ENCODE measurements at places on chromosomes 5 and 9.

DNA sequence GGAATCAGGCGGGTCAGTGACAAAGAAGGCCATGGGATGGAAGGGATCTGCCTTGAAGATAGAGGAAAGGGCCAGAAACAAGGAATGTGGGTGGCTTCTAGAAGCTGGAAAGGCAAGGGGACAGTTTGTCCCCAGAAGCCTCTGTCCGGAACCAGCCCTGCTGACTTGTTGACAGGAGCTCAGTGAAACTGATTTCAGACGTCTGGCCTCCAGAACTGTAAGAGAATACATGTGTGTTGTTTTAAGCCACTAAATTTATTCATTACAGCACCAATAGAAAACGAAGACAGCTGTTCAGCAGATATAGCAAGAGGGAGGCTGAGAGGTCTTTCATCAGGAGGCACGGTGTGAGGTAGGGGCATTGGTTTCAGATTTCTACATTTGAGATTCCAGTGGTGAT, 422.5 kb downstream of the KDM4C start:
- no peak for DNase-seq

DNA sequence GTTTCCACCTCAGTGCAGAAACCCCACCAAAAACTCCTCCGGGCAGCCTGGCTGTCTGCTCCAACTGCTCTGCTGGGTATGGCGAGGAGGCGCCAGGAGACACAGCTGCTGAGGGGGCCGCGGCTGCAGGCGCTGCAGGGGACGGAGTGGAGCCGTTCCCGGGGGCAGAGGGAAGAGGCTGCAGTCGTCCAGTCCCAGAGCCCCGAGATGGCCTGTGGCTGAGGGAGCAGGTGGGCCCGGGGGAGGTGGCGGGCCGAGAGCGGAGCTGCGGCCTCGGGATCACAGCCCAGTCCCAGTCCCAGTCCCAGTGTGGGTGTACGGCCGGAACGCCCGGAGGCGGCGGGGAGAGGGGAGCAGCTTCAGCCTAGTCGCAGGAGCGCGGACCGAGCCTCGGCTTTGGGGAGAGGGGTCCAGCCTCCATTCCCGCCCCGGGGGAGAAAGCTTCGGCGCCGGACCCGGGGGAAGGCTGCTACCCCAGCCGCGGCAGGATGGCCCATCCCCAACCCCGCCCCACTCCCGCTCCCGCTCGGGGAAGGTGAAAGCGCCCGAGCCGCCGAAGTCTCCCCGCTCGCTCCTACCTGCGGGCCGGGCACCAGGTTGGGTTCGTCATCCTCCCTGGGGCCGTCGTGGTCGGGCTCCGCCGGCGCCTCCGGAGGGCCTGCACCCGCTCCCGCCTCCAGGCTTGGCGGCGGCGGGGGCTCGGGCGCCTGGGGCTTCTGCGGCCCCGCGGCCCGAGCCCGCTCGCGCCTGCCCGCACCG, 513 bp downstream of the FAM193B start:
- DNase-seq, result no peak

DNA sequence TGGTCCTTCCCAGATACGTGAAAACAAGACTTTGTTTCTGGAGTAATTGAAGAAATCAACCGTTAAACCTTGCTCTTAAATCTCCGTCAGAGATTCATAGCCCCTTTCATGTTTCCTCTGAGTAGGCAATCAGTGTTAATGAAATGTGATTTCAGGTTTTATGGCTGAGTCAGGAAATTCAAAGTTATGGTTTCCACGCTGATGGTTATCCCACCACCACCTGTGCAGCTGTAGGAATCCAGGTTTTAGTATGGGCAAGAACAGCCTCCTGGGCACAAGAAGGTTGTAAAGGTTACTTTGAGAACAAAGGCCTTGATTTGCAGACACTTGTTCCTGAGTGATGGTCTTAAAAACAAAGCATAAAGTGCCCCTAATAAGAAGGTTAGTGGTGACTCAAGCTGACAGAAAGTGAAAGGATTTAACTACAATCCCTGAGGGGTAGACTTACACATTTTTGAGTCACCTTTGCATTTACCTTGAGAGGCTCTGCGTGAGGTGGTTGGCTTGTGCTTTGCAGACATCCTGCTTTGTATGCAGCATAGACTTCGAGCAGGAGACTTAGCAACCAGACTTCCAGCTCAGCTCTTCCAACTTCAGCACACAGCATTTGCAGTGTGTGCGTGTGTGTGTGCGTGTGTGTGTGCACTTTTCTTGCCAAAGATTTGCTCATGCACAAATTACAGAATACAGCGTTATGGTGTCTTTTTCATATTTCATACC, 159.6 kb downstream of the TLE4 start:
- no peak for DNase-seq

DNA sequence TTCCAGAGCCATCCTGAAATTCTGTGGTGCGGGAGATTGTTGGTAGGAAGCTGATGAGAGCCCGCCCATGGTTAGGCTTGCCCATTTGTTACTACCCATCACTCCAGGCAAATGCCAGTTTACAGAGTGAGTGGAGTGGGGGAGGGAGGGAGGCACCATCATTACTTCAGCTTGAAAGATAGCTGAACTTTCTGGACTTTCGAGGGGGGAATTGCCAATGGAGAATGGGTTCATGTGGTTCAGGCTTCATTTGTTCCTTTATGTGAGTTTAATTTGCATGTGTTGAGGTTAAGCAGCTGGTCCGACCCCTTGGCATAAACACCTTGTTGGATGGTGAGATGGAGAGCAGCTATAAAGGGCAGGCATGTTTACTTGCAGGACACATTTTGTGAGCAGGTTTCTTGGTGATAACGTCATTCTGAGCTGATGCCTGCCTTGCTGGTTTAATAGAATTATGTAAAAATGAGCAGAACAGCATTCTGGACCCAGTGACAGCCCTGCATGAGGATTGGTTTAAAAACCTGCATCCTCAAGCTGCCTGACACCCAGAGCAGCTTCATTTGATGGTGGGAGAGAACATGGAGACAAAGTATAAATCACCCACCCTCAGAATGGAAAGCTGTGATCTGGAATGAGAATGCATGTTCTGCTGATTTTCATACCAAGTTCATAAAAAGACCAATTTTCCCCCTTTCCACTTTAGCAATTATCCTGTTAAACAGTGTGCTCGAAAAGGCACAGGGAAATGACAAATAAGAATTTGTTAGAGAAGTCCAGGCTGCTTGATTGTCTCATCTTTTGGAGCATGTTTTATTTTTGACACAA, 106.3 kb downstream of the TRIO start:
- DNase-seq, result no peak

DNA sequence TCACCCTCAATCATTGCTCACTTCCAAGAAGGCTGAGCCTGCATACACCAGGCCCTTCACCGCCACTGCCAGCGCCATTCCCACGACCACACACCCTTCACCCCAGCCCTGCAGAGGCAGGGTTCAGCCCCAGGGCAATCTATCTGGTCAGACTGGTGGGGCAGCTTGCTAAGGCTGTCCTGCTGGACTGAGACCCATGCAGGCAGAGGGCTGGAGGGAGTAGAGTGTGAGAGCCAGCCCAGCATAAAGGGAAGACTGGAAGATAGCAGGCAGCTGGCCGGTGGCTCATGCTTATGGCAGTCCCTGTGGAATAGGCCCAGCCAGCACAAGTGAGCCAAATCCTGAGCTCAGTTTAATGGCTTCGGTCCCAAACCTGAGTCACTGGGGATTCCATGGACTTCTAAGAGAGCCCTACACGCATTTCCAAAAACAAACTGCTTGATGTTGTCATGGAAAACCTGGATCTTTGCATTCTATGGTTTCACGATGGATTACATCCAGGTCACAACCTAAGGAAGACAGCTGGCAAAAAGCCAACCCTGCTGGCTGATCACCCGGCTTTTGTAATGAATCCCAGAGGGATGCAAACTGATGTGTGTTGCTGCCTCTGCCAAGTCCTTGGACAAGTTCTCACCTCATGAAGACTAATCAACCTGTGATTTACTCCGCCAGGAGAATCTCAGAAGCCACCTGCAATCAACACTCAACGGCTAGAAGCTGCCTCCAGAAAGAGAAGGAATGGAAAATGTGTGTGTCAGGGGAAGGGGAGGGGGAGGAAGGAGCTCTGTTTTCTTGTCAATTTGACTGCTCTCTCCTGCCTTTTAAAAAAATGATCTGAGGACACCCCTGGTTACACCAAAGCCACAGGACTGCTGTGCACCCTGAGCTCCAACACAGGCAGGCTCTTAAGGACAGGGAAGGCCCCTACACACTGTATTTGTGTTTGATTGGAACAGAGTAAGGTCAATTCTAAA, 143.6 kb downstream of the LHFPL2 start:
- DNase-seq, result no peak

DNA sequence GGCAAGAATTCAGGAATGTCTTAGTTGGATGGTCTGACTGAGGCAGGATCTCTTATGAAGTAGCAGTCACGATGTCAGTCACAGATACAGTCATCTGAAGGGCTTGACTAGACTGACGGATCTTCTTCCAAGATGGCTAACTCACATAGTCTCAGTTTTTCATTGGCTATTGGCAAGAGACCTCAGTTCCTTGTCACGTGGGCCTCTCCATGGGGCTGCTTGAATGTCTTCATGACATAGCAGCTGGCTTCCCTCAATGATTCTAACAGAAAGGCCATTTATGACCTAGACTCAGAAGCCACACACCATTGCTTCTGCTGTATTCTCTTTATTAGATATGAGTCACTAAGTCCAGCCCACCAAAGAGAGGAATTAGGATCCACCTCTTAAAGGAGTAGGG, 4.7 kb downstream of the APC start:
- no peak for DNase-seq

DNA sequence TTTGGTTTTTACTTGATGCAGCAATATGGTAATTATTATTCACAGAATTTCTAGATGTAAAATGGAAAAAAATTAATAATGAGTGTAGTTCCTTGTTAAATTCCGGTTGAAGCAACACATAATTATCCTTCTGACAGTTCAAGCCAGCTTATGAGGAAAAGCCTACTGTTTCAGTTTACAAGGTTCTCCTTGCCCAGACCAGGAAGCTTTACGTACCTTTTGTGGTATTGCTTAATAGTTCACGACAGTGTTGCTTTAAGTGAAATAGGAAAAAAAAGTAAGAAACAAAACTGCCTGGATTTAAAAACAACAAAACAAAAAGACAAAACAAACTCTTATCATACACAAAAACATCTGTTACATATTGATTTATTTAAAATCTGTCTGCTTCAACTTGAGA, 547.3 kb upstream of the C9orf72 start:
- no peak for DNase-seq

DNA sequence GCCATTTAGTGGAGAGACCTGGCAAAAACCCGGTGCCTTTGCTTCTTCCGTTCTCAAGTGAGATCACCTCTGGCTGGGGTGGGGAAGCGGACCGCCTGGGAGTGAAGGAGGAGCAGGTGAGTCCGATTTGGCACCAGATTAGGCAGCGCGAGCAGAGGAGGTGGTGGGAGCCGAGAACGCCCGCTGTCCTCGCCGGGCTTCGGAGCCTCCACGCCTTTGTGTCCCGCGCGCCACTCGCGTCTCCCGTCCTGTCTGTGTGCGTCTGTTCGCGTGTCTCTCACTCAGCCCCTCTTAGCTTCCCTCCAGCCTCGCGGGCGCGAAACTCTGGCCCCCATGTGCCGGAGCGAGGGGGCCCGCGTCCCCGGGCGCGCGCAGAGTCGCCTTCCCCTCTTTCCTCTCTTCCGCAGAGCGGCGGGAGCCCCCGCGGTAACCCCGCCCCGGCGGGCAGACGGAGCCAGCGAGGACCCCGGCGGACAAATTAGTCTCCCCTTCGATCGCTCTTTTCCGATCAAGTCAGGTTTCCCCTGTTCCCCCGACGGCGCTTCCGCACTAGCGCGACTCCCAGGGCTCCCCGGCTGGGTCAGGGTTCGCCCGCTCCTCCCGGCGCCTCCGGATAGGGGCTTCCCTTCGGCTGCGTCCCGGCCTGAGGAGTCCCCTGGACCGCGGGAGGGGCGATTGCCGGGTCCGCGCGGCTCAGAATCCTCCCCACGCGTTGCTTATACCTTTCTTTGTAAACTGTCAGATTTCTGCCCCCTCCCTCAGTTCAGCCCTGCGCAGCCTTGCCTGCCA, 7.1 kb downstream of the POU4F3 start:
- no peak for DNase-seq

- DNase-seq, result no peak
Observed at GRCh38 chr5:56656846-56657726, 158.3 kb upstream of the MAP3K1 start.

- DNase-seq, result no peak
Observed at GRCh38 chr5:34487956-34488355, 168.2 kb upstream of the RAI14 start.

- no peak for DNase-seq
Observed at GRCh38 chr5:76816110-76816831, 2.6 kb upstream of the F2RL1 start.

DNA sequence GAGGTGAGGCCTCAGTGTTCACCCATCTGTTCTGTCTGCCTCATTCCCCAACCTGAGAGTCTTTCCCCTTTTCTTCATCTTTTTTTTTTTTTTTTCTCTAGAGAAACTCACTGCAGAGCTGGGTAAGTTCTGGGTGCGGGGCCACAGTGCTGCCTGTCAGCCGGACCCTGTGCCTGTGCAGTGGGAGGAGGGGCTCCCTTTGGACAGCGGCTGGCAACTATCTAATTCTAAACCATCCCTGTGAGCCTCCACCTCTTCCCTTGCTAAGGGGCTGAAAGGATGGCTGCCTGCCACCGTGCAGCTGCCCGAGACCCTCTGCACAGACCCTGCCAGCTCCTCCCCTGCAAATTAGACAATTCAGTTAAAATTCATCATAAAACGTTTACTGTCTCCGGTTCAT, 14.1 kb downstream of the BTNL9 start:
- no peak for DNase-seq

Measured in stimulated activated CD8-positive, alpha-beta memory T cell treated with anti-CD3 and anti-CD28 coated beads, Interleukin-15, amount 100 ng/mL, for 1 hour (primary cell).